ENCODE measurements at places on chromosomes 3 and 15.

DNA sequence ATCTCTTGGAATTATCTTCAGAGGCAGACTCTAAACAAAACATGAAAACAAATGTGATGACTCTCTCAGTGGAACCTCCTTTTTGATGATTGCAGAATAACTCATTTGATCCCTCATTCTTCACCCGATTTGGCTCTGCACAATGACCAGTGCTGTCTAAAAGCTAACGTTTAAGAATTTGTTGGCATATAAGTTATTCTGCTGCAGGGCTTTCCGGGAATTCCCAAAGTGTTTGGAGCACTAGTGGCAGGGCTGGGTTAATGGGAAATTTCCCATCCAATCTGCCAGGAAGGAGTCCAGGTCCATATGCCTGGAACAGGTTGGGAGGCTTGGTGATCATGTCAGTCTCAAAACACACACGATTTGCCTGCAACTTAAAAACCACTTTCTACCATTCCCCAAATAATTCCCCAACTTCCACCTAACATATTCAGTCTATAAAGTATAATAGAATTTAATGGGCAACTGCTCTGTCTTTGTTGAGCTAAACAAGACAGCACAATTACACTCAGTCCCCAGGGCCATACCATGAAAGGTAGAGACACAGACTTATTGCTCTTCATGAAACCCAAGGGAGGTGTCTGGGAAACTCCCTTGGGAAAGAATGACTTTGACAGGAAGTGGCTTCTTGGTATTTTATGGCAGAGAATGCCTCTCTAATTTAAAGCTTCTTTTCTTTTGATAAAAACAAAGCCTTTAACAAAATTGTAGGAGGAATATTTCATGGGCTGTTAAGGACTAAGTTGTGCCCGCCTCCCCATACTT is 38.0 kb downstream of the ARRDC4 start:
- no peak for DNase-seq

DNA sequence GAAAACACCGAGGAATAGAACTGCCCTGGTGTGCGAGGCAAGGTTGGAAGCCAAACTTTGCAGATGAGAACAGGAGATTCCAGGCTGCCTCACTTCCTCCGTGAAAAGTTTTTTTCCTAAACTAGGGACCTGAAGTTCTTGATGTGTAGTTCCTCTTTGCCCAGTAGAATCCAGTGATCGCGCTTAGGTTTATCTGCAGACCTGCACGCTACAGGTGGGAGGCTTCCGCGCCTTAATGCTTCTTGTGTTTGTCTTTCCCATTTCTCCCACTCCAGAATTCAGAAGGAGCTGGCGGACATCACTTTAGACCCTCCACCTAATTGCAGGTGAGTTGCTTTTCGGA is 5.4 kb downstream of the UBE2E1 start:
- no peak for DNase-seq

GRCh38 chr3:88147261-88147660 is 2.5 kb upstream of the C3orf38 start:
- no peak for DNase-seq

DNA sequence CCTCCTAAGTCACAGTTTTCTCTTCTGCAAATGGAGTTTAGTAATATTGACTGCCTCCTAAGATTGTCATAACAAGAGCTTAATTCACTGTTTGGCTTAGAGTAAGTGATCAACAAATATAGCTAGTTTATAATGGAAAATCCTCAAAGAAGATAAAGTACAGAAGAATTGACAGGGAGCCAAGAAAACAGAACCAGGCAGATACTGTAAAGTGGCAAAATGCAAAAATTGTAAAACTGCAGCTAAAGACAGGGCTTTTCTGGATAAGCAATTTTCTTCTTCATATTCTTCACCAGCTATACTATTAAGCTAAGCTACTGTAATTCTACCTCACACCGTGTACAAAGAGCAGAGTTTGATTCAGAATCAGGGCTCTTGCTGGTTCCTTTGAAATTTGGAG is 148.6 kb downstream of the ARPP21 start:
- DNase-seq: no peak

DNA sequence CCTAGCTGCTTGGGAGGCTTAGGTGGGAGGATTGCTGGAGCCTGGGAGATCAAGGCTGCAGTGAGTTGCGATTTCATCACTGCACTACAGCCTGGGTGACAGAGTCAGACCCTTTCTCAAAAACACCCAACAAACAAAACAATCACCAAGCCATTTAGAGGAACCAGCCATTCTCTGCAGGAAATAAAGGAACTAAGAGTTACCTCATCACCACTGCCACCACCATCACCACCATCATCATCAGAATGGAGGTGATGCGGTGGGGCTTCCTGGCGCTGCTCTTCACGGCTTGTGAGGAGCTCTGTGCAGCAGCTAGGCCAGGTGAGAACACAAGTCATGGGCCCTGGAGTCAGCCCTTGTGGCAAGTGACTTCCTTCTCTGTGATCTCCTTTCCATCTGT is 37.7 kb upstream of the KLHL25 start:
- DNase-seq: no peak

GRCh38 chr3:31600431-31600830 is 67.7 kb downstream of the STT3B start:
- DNase-seq: no peak

DNA sequence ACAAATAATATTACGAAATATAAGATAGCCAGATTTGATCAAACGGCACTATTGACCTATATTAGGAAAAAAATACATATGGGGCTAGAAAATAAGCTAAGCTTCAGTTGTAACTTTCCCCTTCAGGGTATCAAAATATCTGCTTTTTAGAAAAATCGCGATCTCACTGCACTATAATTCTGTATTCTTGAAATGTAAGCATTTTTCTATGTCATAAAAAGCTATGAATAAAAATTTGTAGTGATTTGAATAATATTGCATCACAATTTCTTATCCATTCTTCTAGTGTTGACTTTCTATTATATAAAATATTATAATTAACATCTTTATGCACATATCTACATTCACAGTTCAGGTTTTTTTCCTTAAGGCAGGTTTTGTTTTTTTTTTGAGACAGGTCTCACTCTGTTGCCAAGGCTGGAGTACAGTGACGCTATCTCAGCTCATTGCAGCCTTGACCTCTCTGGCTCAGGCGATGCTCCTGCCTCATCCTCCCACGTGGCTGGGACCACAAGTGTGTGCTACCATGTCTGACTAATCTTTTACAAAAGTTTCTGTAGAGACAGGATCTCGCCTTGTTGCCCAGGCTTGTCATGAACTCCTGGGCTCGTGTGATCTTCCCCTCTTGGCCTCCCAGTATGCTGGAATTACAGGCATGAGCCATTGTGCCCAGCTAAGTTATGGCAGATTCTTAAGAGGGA is 21.6 kb downstream of the EMC4 start:
- DNase-seq: no peak

DNA sequence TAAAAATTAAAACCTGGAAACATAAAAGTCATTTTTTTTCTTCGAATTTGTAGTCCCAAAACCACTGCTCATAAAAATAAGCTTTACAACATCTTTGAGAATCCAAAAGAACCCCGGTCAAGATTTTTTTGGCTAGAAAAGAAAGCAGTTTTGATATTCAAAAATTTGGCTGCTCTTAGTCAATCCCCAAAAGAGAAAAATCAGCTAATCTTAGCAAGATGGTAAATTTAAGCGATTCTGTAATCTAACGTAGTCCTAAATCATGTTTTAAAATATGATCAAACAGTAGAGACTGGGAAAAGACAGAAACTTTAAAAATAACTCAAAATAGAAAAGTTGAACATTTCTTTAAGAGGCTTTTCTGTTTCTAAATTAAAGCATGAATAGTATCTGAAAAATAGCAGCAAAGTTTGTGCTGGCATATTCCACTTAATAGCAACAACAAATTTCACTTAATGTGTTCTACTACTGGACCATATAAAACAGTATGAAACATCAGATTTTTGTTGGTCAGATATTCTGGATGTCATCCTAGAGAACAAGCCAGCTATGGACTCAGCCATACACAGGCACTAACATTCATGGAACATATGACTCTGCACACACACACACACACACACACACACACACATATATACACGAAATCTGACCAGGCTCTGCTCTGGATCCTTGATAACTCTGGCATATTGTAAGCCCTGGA is 19.1 kb upstream of the NR2F2 start:
- no peak for DNase-seq

GRCh38 chr15:99635794-99636193 is 70.0 kb downstream of the MEF2A start:
- DNase-seq: no peak

GRCh38 chr3:21462141-21462540 is 288.9 kb downstream of the ZNF385D start:
- no peak for DNase-seq

GRCh38 chr15:96232335-96232734 is 98.2 kb upstream of the NR2F2 start:
- no peak for DNase-seq

DNA sequence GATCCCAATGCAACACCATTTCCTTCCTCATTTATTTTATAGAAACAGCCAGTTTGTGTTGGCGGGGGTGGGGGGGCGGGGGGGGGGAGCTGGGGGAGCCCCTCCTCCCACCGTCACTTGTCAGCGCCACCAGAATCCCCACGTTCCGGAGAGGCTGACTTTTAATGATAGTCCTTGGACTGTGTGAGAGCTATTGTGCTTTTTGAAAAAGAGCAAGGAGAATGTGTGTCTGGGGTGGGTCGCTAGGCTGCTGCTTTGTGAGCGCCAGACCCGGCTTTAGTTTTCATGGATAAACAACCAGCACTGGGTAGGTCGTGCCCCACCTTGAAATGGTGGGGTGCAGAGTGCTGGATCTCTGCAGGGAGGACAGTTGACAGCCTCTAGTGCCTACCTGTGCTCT is 135.0 kb upstream of the ONECUT1 start:
- DNase-seq: no peak

DNA sequence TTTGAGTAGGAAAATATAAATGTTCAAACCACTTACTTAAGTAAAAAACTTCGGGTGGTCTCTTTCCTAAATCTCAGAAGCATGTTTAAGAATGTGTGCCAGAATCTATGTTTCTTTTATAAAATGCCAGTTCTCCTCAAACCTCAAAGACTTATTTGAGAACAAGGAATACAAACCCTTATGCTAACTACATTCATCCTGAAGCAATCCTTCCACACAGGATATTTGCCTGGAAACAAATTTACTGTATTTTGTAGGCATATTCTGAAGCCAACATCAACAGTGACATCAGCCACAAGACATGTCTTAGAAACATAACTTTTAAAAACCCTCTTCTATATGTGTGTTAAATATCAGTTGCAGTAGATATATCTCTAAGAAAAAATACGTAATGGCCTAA is 1077.0 kb downstream of the ROBO1 start:
- no peak for DNase-seq

DNA sequence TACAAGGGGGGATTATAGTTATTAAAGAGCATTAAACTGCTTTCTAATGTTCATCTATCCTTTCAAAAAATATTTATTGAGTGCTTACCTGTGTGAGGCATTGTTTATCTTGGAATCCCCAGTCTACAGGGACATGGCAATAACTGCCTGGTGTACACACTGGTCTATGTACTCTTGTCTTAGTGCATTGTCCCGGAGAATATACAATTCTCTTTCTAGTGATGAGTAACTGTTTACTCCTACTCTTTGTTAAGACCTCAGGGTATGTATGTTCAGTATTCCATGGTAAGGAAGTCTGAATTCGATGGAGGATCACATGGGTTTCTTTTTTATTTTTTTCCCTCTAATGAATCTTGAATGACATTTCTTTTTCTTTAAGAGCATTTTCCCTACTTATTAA is 772.4 kb upstream of the NR2F2 start:
- no peak for DNase-seq

GRCh38 chr15:70249616-70250015 is 151.9 kb upstream of the TLE3 start:
- DNase-seq: no peak

DNA sequence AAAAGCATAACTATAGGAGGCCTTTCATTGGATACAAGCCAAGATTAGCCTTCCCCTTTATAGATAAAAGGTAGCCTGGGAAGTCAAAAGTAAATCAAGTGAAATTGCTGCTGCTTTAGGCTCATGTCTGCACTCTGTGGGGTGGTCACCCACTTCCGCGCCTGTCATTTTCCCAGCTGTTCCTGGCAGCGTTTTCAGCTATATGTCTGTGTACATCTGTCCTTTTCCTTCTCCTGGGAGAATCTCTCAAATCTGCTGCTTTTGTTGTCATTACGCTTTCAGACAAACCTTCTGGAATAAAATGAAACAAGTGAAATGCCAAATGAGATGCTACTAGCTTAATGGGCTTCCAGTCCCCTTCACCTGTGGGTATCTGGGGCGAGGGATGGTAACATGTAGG is 211.8 kb downstream of the MCTP2 start:
- no peak for DNase-seq

- DNase-seq: no peak
Observed at GRCh38 chr3:153113541-153113940, 48.5 kb upstream of the RAP2B start.

- DNase-seq: no peak
Observed at GRCh38 chr3:41026394-41027177, 172.7 kb upstream of the CTNNB1 start.

DNA sequence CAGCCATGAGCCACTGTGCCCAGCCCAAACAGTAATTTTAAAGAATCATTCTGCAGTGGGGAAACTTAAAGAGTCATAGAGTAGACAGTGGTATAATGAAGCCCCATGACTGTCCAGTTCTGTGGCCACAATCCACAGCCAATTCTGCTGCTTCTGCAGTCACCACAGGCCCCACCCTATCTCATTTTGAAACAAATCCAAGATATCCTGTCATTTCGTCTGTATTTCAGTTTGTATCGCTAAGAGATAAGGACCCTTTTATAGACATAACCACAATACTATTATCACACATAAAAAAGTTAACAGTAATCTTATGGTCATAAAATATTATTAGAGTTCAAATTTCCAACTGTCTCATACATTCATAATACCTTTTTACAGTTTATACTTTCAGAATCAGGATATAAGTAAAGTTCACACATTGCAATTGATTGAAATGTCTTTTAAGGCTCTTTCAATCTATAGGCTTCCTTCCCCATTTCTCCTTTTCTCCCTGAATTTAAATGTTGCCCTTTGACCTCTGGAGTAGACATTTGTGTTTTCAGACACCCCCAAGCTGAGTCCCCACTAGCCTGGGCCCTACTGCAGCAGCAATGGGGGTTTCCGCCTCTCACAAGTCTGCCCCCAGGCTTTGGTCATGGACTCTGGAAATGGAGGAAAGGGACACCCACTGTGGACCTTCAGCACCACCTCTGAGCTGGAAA is 4.2 kb upstream of the NUP210 start:
- no peak for DNase-seq

DNA sequence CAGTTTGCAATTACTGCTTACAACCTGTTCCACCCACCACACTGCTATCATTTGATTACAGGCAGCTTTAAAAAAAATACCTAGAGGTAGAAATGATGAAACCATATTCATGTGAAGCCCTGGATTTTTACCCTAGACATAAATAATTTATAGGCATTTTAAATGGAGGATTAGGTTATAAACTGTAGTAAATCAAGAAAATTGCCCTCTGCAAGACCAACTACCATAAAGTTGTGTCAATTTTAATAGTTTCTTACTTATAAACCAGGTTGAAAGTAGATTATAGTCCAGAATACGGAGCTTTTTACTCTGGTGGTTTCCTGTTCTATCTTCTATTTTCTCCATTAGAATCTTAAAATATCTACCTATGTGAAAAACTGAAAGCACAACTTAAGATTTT is 13.9 kb downstream of the TNIK start:
- no peak for DNase-seq

- DNase-seq: no peak
Observed at GRCh38 chr3:142450189-142450588, 2.4 kb upstream of the XRN1 start.

- DNase-seq: no peak
Observed at GRCh38 chr15:65646486-65646885, 24.7 kb downstream of the SLC24A1 start.

GRCh38 chr3:179603831-179604230 is 607 bp downstream of the MRPL47 start:
- DNase-seq: no peak

Measured in NCI-H2081 treated with DMSO at 0.1 percent for 48 hours (cell line).